ENCODE measurements at places on chromosomes 6 and 20. TPM values are rescaled to one million over a fixed set of nuclear protein-coding genes. Genes with fewer than 3 reads are reported as not detected.
A peak's percentile ranks its signal among the peaks of the same experiment; 100 is the strongest.

TGM3 gene
- total RNA-seq: not detected

PROKR2 gene
- total RNA-seq: not detected

C20orf141 gene
- not detected for total RNA-seq

DNA sequence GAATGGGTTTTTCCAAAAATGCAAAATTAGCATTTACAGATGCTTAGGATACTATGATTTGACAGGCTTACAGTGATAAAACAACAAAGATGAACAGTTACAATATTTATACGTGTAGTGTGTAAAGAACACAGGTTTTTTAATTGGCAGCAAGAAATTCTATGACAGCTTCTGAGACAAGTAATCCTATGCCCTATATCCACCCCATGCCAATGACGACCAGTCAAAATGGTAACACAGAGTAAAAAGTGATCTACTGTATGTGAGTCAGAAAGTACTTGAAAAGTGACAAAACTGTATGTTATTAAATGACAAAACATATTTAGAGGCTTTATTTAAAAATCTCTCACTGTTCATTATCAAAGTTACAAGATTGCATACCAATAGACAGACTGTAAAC lies 99.5 kb downstream of the PRDM1 start:
- no peak for DNase-seq
- no peaks in the 10 kb centered on the region for H3K4me1 ChIP-seq
- no peaks in the 10 kb centered on the region for H3K27me3 ChIP-seq
- no peaks in the 10 kb centered on the region for H3K36me3 ChIP-seq
- no peak overlapping the region for H3K27ac ChIP-seq

- H3K4me1 ChIP-seq: peaks cover 89% of the 10 kb centered on the region
- H3K4me3 ChIP-seq: peak overlapping the region; percentile 49
- peak overlapping the region; percentile 90 for H3K27ac ChIP-seq
- H3K27me3 ChIP-seq: no peaks in the 10 kb centered on the region
Measured at GRCh38 chr20:49674383-49675352, 39.0 kb downstream of the B4GALT5 start.

GRCh38 chr6:111624401-111625098 lies 18.9 kb upstream of the TRAF3IP2 start:
- H3K4me1 ChIP-seq: no peaks in the 10 kb centered on the region
- no peaks in the 10 kb centered on the region for H3K36me3 ChIP-seq
- no peaks in the 10 kb centered on the region for H3K27me3 ChIP-seq
- no peak overlapping the region for H3K27ac ChIP-seq
- no peak for DNase-seq

- no peaks in the 10 kb centered on the region for H3K27me3 ChIP-seq
- H3K27ac ChIP-seq: peak overlapping the region; percentile 3
- peaks cover 4% of the 10 kb centered on the region for H3K4me1 ChIP-seq
- DNase-seq: peak; percentile 67
- no peaks in the 10 kb centered on the region for H3K36me3 ChIP-seq
Measured at GRCh38 chr20:1423625-1424106, 30.8 kb upstream of the FKBP1A start.

C4A gene
- total RNA-seq: 5.1 TPM

DCDC2 gene
- 0.17 TPM for total RNA-seq

DNA sequence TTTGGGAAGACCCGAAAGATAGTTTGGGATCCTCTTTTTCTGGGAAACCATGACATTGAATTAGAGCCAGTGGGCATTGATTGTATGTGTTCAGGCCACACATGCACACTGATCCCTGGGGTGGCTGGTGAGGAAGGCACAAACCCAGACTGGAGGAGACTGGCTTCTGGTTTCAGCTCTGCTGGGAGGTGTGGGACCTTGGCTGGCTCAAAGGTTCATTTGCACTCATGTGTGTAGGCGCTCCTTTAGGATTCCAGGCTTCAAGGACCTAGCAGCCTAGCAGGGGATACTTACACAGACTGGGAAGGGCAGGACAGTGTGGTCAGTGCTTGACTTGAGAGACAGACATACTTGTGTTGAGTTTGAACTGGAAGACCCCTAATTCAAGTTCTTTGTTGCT lies 7.2 kb downstream of the RIN2 start:
- no peaks in the 10 kb centered on the region for H3K36me3 ChIP-seq
- no peaks in the 10 kb centered on the region for H3K4me1 ChIP-seq
- no peak for DNase-seq
- H3K27me3 ChIP-seq: no peaks in the 10 kb centered on the region

DNA sequence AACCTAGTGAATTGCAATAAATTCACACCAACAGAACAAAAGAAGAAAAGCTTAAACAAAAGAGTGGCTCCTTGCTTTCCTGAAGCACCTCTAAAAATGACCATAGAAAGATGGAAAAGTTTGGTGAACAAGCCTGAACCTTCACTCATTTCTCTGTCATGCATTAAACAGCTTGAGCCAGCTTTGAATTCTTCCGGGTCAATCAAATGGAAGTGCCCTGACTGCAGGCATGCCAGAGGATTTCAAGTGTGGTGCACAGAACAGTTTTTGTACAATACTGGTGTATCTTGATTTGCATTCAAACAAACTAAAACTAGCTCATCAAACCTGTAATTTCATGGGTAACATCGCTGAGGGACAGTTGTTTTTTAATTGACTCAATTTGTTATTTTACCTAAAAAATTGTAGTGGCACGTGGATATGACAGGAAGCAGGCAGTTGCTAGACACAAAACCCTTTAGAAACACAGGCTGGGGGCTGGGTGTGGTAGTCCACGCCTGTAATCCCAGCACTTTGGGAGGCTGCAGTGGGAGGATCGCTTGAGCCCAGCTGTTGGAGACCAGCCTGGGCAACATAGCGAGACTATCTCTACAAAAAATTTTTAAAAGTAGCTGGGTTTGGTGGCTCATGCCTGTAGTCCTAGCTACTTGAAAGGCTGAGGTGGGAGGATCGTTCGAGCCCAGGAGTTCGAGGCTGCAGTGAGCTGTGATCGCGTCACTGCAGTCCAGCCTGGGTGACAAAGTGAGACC lies 9.1 kb downstream of the CASS4 start:
- H3K36me3 ChIP-seq: no peaks in the 10 kb centered on the region
- H3K27me3 ChIP-seq: no peaks in the 10 kb centered on the region
- no peak overlapping the region for H3K27ac ChIP-seq
- H3K4me1 ChIP-seq: peaks cover 21% of the 10 kb centered on the region
- no peak for DNase-seq

ACTL10 gene
- 0.22 TPM for total RNA-seq

GRCh38 chr6:151499551-151499950 lies 5.7 kb downstream of the CCDC170 start:
- no peak overlapping the region for H3K27ac ChIP-seq
- H3K27me3 ChIP-seq: no peaks in the 10 kb centered on the region
- peaks cover 20% of the 10 kb centered on the region for H3K4me1 ChIP-seq
- no peak overlapping the region for H3K4me3 ChIP-seq
- H3K36me3 ChIP-seq: no peaks in the 10 kb centered on the region
- no peak for DNase-seq

- peaks cover 20% of the 10 kb centered on the region for H3K4me1 ChIP-seq
- H3K27me3 ChIP-seq: no peaks in the 10 kb centered on the region
- H3K27ac ChIP-seq: no peak overlapping the region
Measured at GRCh38 chr20:43925801-43926200, 11.1 kb downstream of the TOX2 start.

DNA sequence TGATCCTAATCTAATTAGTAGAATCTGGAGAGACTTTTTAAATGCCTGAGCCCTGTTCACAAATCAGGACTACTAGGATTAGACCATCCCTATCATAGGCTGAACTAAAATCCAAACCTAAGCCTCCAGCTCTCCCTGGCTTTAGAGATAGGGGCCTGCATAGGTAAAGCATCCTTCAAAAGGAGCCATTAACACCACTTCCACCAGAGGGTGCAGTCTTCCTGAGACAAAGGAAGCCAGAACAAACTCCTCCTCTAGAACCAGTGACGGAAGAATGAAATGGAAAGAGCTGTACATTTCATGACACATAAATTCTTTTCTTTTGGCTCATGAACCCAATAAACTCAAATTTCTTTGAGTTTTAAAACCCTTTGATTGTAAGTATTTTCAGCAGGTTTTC lies 291.2 kb upstream of the ADGRB3 start:
- no peaks in the 10 kb centered on the region for H3K27me3 ChIP-seq
- no peak for DNase-seq
- H3K4me1 ChIP-seq: no peaks in the 10 kb centered on the region
